Stimulated activated memory B cell treated with anti-CD40 and anti-IgM and Interleukin-4, amounts not matched to agents 10 μg/mL and 1 μg/mL and 100 μg/mL, for 72 hours (primary cell): ENCODE measurements at places on chromosomes 7 and 10.
A peak's percentile ranks its signal among the peaks of the same experiment; 100 is the strongest.

- no peak for ATAC-seq
Observed at GRCh38 chr10:16599662-16600061, 78.0 kb upstream of the C1QL3 start.

- ATAC-seq: no peak
Observed at GRCh38 chr7:191105-191980, 1.0 kb upstream of the FAM20C start.

- ATAC-seq: no peak
Observed at GRCh38 chr7:7100432-7100849, 81.9 kb upstream of the C1GALT1 start.

DNA sequence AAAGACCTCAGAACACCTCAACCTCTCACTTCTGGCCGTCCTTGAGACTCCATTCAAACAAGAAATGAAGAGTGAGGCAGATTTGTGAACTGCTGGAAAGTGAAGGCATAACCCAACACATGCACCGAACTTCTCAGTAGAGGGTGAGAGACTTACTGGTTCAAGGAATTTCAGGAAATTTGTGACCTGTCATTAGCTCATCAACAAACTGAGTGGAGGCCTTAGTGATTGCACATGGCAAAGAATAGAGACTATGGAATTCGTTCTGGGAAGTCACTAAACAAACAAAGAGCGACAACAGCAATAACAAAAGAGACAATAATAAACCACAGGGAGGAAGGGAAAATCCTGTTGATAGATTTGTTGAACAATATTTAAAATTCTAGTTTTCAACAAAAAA, 125.0 kb upstream of the AKR1E2 start:
- ATAC-seq: no peak

DNA sequence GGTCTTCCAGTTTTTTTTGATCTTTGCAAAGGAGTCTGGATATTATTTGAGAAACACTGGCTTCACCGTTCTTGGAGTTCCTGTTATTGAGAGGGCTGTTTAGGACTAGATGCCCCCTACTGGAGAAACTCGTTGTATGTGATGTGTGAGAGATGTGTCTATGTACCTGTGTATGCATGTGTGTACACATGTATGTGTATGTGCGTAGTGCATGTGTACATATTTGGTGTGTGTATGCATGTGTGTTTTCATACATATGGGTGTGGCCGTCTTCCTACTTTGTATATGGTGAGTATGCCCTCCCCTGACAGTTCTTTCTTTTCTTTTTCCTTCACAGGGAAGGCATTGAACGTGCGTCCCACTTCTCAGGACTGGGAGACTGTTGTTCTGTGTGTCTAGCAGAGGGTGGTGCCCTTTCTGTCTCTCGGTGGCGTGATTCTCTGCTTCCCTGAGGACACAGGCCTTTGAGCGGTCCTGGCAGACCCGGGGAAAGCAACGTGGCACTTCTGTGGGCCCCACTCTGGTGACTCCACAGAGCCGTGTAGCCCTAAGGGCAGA, 3.0 kb upstream of the CALHM3 start:
- ATAC-seq: peak; percentile 82

GRCh38 chr7:28405662-28406061, 6.7 kb upstream of the CREB5 start:
- ATAC-seq: no peak

GRCh38 chr10:13458687-13459012, 70.2 kb downstream of the BEND7 start:
- no peak for ATAC-seq

DNA sequence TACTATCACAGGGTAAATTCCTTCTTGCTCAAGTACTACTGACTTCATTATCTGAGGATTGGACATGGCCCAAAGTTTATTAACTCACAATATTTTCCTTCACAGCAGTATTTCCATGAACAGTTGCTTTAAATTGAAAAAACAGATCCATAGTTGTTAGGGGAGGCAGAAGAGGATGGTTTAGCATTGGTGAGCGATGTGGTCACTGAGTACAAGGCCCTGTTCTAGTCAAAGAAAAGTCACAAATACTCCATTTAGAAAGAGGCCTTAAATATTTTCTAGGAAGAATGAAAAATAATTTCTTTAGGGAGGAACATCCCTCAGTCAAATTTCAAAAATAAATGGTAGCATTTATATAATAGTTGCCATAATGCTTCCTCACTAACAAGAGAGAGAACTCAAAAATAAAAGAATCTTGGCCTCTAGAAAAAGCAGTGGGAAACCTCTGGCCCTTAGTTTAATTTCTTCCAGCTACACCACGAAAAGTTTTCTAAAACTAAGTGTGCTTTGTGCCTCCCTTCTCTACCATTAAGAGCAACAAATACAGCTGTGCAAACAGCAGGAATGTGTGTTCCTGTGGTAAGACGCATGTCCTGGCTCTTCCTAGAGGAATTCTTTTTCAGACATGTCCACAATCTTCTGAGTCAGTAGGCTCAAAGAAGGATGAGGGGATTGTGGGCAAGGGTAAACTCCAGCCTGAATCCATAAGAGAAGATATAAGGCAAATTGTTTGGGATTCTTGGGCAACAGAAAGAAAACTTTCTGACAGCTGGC, 105.7 kb downstream of the HOXA1 start:
- ATAC-seq: no peak

DNA sequence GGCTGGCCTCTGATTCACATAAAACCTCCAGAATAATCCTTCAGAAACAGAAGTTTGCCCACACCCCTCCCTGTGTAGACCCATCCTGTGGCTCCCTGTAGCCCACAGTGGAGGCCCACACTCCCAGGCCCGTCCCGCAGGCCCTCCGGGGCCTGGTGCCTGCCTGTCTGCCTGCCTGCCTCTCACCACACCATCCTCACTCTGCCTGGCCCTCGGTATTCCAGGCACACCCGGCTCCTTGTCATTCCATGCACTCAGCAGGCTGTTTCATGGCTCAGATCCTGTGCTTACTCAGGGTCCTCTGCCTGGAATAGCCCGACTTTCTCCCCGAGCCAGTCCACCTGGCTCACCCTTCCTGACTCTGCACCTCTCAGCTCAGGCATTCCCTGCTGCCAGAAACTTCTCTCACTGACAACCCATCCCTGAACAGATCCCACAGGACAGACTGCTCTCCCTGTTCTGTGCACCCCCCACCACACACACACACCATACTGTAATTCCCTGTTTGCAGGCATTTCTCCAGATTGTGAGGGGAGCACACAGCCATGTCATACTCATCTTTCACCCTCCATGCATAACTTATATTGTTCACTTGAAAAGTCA, 498.0 kb upstream of the ZMIZ1 start:
- ATAC-seq: no peak

DNA sequence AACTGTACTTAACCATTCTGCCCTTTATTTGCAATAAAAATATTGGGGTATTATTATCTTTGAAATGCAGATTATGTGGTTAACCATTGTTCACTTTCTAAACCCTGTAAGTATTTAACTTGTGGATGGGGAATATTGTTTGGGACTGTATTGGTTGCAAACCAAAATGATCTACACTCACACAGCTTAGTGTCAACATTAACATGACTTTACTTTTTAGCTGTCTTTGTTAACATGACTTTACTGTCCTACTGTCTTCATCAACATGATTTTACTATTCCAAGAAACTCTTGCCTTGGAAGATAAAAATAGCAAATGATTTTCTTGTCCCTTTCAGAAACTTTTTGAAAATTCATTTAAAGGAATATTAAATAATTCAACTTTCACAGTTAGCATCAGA, 471.5 kb downstream of the GFRA1 start:
- ATAC-seq: no peak

GRCh38 chr7:31761646-31762045, 74.6 kb downstream of the PPP1R17 start:
- ATAC-seq: no peak

GRCh38 chr7:112866424-112866823, 76.2 kb upstream of the TMEM168 start:
- ATAC-seq: peak; percentile 60

- ATAC-seq: no peak
Observed at GRCh38 chr7:99083733-99084132, 60.2 kb downstream of the SMURF1 start.

- ATAC-seq: no peak
Observed at GRCh38 chr10:98599032-98599610, 152.4 kb upstream of the HPS1 start.

DNA sequence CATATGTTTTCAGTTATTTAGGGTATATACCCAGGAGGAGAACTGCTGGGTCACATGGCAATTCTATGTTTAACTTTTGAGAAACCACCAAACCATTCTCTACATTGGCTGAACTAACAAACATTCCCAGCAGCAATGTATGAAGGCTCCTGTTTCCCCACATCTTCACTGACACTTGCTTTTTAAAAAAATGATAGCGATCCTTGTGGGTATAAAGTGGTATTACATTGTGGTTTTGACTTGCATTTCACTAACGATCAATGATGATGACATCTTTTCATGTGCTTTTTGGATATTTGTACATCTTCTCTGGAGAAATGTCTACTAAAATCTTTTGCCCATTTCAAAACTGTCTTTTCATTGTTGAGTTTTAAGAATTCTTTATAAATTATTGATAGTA, 51.2 kb upstream of the ANAPC16 start:
- ATAC-seq: no peak

DNA sequence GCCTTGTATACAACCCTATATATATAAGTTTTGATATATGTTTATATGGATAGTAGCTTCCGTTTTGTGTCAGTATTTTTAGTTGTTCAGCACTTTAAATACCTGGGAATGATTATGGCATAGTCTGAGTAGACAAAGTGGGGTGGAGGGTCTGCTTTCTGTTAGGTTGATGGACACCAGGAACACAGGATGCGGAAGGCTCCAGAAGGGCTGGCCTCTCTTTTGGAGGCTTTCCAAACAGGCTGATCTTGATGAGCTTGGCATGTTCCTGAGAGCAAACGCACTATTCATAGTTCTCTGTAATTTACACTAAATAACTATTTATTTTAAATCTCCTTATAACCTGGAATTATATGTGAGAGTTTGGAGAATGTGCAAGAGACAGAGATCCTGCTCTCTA, 12.7 kb downstream of the AKR1E2 start:
- ATAC-seq: no peak

DNA sequence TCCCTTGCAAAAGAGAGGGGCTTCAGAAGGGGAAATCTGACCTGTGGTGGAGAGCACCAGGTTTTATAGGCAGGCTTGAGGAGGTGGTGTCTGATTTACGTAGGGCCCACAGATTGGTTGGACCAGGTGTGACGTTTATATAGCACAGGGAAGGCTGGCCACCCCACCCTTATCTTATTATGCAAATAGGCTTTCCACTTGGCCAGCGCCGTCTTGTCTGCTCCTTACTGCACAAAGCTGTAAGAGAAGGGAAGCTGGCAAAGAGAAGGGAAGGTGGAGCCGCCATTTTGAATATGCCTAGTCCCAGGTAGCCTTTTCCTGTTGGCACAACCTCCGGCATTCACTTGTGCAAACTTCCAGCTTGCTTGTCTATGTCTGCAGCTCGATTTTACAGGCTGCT, 221.4 kb downstream of the GATA3 start:
- no peak for ATAC-seq

- ATAC-seq: no peak
Observed at GRCh38 chr7:99137411-99138180, 6.3 kb downstream of the SMURF1 start.

- ATAC-seq: no peak
Observed at GRCh38 chr10:47029181-47030009, 118.2 kb downstream of the PTPN20 start.

GRCh38 chr7:147298611-147299043, 1182.0 kb downstream of the CNTNAP2 start:
- no peak for ATAC-seq

GRCh38 chr7:38855386-38855785, 53.6 kb downstream of the VPS41 start:
- peak; percentile 71 for ATAC-seq

DNA sequence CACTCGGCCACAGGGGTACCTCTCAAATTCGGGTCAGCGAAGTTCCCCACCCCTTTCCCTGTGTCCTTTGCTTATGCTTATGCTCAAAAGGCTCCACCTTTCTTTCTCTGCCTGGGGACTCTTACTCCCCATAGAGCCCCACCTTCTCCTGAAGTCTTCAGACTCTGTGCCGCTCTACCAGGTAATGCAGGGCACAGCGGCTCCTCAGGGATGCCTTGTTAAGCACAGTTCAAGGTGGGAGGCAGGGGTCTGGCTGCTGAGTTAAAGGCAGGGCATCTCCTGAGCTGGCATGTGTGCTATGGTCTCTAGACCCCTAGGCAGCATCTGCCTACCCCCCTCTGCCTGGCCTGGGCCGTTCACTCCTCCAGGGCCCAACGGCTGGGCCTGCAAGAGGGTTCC, 3.0 kb upstream of the CXCL12 start:
- no peak for ATAC-seq

- no peak for ATAC-seq
Observed at GRCh38 chr7:156544919-156545715, 95.5 kb upstream of the RNF32 start.

GRCh38 chr10:49678827-49679479, 498 bp upstream of the C10orf53 start:
- no peak for ATAC-seq

- no peak for ATAC-seq
Observed at GRCh38 chr10:28479425-28479865, 53.5 kb upstream of the WAC start.

DNA sequence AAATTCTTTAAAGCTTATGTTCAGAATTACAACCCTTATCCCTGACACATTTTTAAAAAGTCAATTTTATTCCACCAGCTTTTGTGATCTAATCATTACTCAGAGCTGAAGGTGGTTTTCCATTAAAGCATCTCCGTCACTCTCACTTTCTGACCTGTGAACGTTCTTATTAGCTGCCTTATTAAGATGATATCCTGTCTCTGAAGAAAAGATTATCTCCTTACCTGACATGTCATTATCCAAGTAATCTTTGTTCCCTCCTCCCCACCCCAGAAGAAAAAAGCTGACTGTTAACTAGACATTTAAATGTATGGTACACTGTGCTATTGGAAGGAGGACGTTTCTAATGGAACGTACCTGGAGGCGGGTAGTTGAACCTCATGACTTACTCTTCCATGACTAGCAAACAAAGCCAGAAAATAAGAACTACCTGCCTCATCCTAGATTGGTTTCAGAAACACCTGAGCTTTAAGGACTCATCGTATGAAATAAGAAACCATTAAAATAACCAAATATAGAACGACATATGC, 708.7 kb downstream of the PARD3 start:
- ATAC-seq: no peak

- no peak for ATAC-seq
Observed at GRCh38 chr10:94571081-94571480, 25.5 kb downstream of the HELLS start.

GRCh38 chr10:112562809-112563663, 116.0 kb downstream of the VTI1A start:
- no peak for ATAC-seq
